ENCODE measurements at places on chromosomes 1 and 21.

- no peak for DNase-seq
These were observed 37.6 kb upstream of the CAMTA1 start for GRCh38 chr1:6747674-6748073.

- DNase-seq, result no peak
These were observed 53.8 kb upstream of the KCNA3 start for GRCh38 chr1:110728388-110729001.

DNA sequence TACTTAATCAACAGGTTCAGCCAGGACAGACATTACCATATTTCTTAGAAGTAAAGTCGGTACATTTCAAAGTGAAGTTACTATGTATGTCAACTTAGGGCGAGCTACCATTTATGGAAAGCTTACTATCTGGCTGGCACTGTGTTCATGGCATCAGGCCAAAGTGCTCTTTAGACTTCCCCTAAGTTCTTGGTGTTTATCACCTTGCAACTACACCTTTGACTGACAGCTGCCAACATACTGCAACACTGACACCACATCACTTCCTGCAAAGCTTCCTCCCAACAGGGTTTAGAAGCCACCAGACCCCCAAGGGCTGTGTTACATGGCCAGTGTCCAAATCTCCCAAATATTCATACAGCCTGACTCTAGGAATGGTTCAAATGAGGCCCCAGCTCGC is 61.0 kb downstream of the TIAM1 start:
- no peak for DNase-seq

DNA sequence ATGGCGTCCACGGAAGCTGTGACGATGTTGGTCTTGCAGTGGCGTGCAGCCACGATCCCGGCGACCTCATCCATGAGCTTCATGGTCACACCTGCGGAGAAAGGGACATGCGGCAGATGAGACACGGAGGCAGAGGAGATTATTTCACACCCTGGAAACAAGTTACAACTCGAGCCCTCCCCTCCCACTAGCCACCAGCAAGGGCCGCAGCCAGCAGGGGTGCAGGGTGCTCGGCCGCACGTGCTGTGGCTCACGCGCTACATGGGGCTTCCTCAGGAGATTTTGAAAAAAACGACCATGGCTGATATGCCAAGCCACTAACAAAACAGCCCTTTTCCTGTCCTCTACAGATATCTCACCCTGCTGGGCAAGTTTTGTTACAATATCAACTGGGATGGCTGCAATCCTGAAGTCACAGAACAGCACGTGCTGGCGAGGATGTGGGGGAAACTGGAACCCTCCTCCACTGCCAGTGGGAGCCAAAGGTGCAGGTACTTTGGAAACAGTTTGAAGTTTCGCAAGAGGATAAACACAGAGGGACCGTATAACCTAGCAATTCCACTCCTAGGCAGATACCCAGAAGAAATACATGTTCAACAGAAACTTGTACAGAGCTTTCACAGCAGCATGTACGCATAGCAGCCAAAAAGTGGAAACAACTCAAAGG is 34.1 kb upstream of the GPR153 start:
- DNase-seq, result no peak

DNA sequence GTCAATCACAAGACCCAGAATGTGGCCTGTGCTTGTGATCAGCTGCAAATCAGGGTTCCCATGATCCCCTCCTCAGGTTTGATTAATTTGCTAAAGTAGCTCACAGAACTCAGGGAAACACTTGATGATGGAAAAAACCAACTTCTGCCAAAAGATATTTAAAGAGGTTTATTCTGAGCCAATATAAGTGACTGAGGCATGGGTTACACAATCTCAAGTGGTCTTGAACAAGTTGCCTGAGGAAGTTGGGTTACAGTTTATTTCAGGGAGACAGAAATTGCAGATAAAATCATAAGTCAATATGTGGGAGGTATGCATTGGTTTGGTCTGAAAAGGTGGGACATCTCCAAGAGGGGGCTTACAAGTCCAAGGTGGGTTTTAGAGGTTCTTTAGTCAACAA is 243.1 kb downstream of the S1PR1 start:
- no peak for DNase-seq

All from fibroblast of mammary gland (primary cell).